ENCODE measurements at places on chromosomes 5 and 9. TPM values are rescaled to one million over a fixed set of nuclear protein-coding genes. Genes with fewer than 3 reads are reported as not detected.

GRCh38 chr5:165263536-165263935 is 1758.1 kb downstream of the MAT2B start:
- DNase-seq = no peak

PCDHB10 gene
- not detected for total RNA-seq

GFPT2 gene
- total RNA-seq = not detected

C9orf152 gene
- total RNA-seq = not detected

GRCh38 chr5:102946971-102947370 is 173.0 kb downstream of the GIN1 start:
- DNase-seq = no peak

DNA sequence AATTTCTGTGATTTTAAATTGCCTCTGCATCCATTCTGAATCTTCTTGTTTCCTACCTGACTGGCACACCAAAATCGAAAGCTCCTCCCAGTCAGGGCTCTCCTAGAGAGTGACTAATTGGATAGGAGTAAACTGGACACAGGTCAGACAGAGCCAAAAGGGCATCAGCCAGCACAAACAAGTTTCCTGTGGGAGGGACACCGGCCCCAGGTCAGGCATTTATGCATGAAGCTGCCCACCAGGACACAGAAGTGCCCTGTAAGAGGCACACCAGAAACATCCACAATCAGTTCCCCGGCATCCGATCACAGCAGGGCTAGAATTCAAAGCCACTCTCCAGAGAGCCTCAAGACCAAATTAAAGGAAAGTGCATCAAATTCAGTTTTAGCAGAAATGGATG is 78.4 kb downstream of the SFXN1 start:
- no peak for DNase-seq

GRCh38 chr5:142512043-142513042 is 173.5 kb downstream of the FGF1 start:
- DNase-seq = no peak

DNA sequence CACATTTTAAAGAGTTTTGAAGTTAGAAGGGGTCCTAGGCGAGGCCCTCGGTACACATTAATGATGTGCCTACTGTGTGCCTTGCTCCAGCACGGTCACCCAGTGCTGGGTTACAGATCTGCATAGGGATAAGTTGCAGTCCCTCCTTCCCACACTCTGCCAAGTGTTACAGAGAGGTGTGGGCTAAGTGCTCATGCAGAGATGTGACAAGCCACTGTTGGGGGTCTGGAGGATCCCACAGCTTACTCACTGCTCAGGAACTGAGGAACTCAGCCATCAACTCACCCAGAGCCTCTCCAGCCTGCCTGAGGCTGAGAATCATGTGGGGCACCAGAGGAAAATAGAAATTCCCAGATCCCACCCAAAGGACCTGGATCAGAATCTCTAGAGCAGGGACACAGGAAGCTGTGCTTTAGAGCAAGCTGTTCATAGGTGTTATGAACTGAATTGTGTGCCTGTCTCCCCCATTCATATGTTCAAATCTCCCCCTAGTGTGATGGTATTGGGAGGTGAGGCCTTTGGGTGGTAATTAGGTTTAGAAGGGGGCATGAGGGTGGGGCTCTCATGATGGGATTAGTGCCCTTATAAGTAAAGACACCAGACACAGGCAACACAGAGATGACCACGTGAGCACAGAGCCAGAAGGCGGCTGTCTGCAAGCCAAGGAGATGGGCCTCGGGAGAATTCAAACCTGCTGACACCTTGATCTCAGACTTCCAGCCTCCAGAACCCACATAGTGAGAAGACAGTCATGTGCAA is 164.1 kb downstream of the HSD17B3 start:
- DNase-seq = no peak

GRCh38 chr9:134591082-134591571 is 50.5 kb upstream of the COL5A1 start:
- no peak for DNase-seq

DNA sequence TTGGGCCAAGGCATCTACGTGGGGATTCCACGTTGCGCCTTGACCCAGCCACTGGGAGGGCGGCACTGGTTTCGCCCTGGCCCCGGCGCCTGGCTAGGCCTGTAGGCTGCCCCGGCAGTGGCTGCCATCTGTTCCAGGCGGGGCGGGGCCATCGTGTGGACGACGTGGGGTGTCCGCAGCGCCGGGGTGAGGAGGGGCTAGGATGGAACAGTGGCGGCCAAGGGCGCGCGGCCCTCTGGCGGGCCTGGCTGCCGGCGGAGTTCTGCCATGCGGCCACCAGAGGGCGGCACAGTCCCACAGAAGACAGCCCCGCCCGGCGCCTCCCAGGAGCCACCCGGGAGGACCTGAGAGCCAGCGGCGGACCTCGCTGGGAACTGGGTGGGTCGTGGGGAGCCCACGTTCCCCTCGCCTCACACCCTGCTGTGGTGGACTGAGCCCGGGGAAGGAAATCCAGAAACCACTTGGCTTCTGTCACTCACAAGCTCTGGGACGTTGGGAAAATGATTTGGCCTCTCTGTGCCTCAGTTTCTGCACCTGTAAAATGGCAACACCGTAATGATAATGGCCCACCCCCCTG is 22.6 kb upstream of the RAPGEF1 start:
- DNase-seq = peak; percentile 75

NDOR1 gene
- 61.3 TPM for total RNA-seq

DNA sequence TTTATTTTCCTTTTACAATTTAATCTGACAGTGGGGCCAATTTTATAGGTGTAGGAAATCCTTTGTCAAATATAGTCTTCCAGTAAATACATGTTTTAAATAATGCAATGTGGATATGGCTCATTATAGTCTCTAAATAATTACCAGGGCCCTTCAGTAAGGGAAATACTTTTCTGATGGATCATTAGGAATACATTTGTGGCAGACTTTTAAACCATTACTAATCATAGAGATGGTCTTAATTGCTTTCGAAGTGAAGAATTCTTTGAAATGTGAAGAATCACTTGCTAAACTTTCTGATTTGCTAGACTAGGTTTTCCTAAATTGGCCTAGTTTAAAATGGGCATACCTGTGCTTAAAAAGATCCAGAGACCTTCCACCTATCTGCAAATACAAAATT is 105.6 kb upstream of the ELL2 start:
- DNase-seq = no peak

GNA14 gene
- not detected for total RNA-seq

MYOT gene
- not detected for total RNA-seq

CDC25C gene
- total RNA-seq = 21.1 TPM

GRCh38 chr5:4252385-4252784 is 656.8 kb downstream of the IRX1 start:
- no peak for DNase-seq

ZNF484 gene
- 9.4 TPM for total RNA-seq

IL3 gene
- not detected for total RNA-seq

PCDHGA11 gene
- 3.4 TPM for total RNA-seq

B4GALT1 gene
- total RNA-seq = 43.7 TPM

FGF10 gene
- not detected for total RNA-seq

DNA sequence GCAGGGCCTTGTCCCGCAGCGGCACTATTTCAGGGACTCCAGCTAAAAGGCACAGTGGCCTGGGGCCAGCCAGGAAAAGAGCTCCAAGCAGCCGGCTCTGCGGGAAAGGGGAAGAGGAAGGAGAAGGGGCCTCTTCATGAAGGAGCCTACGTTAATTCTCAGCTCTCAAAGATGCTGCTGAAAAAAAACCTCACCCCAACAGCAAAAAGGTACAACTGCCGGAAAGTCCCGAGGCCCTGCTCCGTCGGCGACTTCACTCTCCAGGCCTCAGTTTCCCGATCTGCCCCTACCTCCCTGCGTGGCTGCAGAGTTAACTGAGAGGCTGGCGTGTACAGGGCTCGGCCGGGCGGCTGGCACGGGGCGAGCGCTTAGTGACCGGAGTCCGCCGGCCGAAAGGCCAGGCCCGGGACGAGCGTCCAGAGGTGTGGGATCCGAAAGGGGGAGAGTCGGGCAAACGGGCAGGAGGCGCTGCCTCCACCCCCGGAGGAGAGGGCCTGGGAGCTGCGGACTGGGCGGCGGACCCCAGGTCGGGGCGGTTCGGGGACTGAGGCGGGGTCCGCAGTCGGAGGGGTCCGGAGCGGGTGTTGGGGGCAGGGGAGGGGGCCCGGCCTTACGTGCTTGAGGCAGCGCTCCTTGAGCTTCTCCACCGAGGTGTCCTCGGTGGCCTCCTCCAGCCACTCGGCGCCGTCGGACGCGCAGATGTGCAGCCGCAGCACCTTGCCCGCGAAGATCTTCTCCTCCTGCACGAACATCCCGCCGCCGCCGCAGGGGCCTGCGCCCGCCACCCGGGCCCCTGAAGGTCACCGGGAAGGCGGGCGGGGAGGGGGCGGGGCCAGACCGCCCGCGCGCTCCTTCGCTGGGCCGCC is 529 bp downstream of the UBAC1 start:
- no peak for DNase-seq

DNA sequence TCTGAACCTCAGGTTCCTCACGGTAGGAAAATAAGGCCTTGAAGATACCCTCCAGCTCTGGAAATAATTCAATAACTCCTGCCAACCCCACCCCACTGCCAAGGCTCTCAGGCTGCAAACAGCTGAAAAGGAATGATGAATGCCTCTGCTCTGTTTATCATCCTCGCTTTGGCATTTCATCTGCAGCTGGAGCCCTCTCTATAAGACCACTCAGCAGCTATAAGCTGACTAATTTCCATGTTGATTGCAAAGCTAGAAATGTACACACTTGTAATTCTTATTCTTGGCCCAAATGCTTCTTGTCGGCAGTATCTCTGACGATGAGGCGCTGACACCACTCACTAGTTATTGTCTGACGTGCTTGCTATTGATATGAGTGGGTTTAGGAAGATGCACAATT is 408.4 kb upstream of the NMUR2 start:
- no peak for DNase-seq

- DNase-seq = no peak
These were observed 653.0 kb downstream of the MTRR start for GRCh38 chr5:8521991-8522390.

SPATA31A5 gene
- not detected for total RNA-seq

DNA sequence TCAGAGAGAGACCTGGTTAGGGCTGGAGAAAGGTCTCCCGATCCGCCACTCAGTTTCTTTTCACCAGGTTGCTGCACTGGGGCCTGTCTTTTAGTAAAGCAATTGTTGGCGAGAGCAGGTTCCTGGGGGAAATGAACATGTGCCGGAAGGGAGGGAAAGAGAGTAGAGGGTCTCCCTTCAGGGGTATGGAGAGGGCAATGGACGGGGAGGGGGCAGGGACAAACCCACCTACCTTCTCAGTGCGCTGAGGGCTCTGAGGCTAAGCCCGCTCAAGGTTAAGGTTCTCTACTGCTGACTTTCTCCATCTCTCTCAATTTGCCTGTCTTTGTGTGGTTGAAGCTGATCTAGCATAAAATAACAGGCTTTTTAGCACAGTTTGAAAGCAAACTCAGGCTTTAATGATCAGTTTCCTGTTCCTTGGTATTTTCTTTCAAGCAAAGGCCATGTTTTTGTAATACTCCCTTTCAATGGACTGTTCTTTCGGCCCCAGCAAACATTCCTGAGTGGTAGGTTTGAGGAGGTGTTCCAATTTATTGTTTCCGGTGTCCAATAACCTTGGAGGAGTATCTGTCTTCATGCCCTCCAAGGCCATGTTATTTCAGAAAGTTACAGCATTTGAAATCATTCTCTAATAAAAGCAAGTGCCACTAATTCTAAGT is 25.5 kb upstream of the TRAF1 start:
- no peak for DNase-seq

FYB1 gene
- total RNA-seq = not detected

DNA sequence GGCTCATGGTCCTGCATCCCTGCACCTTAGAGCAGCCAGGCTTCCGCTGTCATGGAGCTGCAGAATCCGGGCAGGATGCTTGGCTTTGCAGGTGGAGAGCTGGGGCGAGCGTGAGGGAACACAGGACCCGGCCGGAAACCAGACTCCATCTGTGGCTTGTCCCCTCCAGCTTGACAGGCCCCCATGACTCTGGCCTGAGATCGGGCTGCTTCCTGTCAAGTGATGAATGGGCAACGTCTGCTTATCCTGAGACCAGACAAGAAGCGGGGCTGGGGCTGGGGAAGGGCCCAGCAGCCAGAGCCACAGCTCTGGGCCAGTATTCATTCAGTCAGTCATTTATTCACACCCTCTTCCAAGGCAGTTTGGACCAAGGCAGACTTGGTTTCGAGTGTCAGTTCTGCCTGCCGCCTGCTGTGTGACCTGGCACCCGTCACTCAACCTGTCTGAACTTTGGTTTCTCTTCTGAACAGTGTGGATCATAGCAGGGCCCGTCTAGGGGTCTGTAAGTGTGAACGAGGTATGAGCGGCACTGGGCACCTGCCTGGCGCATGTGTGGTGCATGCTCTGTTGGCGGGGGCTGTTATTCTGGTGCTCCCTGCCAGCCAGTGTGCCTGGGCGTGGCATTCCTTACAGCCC is 37.5 kb downstream of the NEK6 start:
- no peak for DNase-seq

DNA sequence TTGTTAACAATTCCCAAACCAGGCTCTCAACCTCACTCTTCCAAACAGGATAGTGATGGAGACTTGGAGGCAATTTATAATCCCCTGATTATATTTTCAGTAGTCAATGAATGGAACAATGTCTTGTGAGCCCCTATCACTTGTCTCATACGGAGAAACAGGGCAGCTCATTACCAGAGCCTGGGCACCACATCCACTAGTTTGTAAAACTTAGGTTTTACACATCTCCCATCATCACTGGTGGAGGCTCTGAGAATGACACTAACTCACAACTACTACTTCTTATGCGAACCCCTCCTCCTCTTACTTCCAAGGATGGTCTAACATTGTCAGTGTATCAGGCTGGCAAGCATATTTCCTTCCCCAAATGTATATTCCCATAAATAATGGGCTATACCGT is 253.7 kb downstream of the EPB41L4A start:
- DNase-seq = no peak

DNA sequence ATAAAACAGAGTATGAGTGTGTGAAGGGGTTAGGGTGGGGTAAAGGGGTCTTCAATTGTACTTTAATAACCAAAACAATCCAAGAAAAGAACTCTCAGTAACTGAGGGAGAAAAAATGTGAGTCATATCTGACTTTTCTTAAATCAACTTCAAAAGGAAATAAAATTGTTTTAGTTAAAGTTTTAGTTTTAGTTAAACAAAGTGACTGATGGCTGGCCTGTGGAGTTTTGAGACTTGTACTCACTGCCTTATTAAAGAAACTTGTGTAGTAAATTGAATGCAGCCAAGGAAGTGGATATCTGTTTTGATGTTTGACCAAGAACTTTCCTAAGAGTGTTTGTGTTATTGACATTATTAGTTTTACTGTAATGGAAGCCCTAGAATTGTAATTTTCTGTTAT is 2032.6 kb downstream of the MAT2B start:
- DNase-seq = no peak

LYRM7 gene
- total RNA-seq = 25.5 TPM

RAPGEF6 gene
- total RNA-seq = 50.8 TPM

INSL6 gene
- total RNA-seq = not detected

DNA sequence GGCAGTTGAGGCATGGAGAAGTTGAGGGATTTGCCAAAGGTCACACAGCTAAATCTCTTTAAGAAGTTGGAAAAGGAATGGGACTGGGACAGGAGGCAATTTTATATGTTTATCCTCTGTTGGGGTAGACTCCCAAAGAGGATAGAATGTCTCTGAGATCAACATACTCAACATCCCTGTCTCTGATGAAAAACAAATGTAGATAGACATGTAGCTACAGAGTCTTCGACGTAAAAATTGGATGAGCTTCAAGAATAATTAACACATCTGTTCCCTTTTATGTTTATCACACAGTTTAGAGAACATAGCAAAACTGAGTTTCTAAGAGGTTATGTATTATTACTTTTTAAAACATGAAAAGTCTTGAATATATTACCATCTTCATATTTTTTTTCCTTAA is 204.6 kb upstream of the CD180 start:
- DNase-seq = no peak

ARL15 gene
- 20.3 TPM for total RNA-seq

SAXO1 gene
- not detected for total RNA-seq

Measured in OCI-LY7 (cell line).